Stimulated activated CD4-positive, alpha-beta T cell treated with anti-CD3 and anti-CD28 coated beads, TNF-alpha, amount 100 ng/mL, for 1 hour (primary cell): ENCODE measurements at places on chromosomes 1 and 21.

DNA sequence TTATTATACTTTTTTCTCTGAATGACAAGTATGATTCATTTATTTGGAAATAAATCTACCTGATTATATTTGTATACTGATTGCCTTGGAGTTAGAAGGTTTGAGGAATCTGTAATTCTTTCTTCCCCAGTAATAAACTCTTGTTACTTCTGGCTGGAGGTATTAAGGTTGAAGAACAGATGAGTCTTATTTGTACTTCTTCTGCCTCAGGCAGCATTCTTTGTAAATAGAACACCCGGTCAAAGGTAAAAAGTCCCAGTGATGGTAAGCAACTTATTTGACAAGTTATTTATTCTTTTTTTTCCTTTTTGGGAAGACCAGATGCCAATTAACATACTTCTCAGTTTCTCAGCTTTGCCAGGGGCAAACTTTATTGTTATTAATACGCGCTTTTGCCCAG is 12.9 kb downstream of the SNX27 start:
- no peak for DNase-seq

- no peak for DNase-seq
Observed at GRCh38 chr1:97501628-97502027, 419.2 kb downstream of the DPYD start.

DNA sequence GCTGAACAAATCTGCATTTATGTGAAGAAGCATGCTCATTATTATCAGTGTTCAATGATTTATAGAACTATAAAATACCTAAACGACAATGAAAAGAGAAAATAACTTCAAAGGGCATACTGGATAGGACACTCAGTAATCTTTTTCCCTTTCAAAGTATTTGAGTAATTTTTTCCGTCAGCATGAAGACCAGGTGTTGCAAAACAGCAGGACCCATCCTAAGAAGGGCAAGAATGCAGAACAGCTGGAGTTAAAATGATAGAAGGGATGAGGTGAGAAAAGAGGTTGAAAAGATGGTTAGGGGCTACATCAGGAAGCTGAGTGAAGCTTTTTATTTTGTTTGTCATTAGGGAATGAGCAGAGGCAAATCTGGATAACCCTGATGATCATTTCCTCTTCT is 7.1 kb upstream of the RGS18 start:
- no peak for DNase-seq

GRCh38 chr1:163035446-163036249 is 33.5 kb upstream of the RGS4 start:
- DNase-seq = no peak

DNA sequence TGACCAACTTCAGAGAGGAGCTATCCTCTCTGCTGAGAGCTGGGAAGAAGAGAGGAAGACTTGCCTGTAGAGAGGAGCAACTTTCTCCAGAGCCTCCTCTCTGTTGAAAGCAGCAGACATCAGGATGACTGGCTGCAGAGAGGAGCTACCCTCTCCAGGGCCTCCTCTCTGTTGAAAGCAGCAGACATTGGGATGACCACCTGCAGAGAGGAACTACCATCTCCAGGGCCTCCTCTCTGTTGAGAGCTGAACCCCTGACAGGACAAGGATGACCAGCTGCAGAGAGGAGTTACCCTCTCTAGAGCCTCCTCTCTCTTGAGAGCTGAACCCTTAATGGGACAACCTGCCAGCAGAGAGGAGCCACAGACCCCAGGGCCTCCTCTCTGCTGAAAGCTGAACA is 83.0 kb upstream of the GJB5 start:
- DNase-seq = no peak

GRCh38 chr1:22883406-22883805 is 89.3 kb downstream of the LACTBL1 start:
- no peak for DNase-seq

- DNase-seq = no peak
Observed at GRCh38 chr1:165911609-165912281, 84.3 kb downstream of the UCK2 start.
